Natural killer cell (primary cell): ENCODE measurements at places on chromosomes 16 and 17. TPM values are rescaled to one million over a fixed set of nuclear protein-coding genes. Genes with fewer than 3 reads are reported as not detected.

SOX15 gene
- total RNA-seq, result not detected

SPNS2 gene
- total RNA-seq, result 0.28 TPM

SMIM22 gene
- total RNA-seq, result not detected

PRAC1 gene
- total RNA-seq, result not detected

CES1 gene
- total RNA-seq, result 1.7 TPM

KRT9 gene
- not detected for total RNA-seq

DNAH17 gene
- total RNA-seq, result 0.24 TPM

PLA2G10 gene
- not detected for total RNA-seq

WNK4 gene
- 0.13 TPM for total RNA-seq

GRCh38 chr17:43383372-43383771 lies 15.4 kb upstream of the ARL4D start:
- no peak for DNase-seq

DNA sequence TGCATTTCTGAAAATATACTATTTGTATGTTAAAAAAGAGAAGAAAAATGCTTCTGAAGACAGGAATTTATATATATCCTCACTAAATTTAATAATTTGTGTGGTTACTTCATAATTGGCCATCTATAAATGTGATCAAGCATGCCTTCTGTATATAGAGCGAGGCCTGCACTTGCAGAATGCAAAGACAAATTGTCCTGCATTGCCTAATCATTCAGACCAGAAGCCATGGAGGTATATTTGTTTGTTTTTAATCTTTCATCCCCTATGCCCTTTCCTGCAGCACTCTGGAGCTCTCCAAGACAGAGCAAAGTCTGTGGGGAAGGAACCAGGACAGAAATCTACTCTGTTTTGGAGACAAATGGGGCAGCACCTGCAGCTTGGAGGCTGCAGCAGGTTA lies 23.8 kb upstream of the DDX52 start:
- no peak for DNase-seq

DNA sequence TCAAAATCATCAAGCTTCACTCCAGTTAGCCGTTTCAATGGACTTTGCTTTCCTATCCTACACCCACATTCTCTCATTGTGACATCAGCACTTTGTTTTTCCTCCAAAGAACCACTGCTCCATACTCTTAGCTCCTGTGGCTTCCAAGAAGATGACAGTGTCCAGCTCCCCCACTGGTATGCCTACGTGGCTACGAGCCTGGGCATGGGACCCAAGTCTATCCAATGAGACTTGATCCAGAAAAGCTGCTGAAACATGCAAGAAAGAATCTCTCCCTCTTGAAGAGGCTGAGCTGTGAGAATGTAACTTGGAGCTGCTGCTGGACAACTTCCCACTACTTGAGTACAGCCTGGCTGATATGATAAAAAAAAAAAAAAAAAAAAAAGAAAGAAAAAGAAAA lies 9.4 kb downstream of the TOX3 start:
- no peak for DNase-seq

DNA sequence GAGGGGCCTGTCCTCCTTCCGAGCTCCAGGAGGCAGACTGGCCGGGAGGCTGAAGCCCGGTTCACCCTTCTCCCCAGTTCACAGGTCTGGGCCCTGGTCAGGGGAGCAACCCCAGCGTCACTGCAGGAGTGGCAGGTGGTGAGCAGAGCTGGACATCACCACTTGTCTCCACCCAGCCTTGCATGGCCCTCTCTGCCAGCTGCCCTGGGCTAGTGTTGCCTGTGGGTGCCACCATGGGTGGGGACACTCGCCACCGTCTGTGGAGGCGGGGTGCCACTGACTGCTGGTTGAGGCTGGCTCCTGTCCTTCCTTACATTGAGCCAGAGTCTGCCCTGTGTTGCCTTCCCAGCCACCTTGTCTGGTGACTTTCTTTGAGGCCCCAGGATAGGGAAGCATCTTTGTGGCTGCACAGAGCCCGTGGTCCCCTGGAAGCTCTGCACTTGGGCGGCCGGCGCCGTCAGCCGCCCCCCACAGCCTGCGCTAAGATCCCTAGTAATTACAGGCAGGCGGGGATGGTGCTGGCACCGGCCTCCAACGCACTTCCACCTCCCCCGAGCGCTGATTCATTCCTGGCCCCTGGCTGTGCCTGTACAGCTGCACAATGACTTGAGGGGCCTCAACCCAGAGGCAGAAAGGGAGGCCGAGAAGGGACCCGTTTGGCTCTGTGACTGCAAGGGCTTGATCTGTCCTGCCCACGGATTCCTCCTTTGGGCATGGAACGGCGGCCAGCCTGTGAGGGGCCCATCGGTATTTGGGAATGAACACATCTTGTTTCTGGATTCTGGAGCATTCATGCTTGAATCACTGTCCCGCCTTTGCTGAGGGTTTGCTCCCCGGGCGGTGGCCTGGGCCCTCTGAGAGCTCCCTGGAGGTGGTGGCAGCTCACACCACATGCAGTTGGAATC lies 5.2 kb downstream of the BAIAP2 start:
- no peak for DNase-seq

DNA sequence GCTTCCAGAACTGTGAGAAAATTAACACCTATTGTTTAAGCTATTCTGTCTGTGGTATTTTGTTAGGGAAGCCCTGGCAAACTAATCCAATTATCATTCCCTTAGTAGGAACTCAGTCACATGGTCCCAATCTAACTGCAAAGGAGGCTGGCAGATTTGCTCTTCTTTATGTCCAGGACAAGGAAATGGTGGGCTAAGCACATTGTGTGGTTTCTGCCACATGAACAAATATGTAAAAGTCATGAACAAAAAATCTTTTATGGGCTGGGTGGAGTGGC lies 278.6 kb upstream of the RPL38 start:
- no peak for DNase-seq

DNA sequence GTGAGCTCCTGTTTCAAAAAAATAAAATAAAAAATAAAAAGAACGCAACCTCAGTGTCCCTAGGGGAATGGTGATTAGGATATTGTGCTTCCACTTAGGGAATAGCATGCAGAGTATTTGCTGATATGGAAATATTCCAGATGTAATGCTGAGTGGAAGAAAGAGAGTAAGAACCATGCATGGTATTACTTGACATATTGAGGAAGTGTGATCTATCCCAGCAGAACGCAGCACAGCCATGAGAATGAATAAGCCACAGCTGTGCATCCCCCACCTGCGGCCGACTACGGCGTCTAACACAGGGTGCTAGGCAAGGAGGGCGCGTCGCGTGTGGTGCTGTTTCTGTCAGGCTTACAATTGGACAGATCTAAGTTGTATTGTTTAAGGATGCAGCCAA lies 49.5 kb downstream of the FOXK2 start:
- no peak for DNase-seq

DNA sequence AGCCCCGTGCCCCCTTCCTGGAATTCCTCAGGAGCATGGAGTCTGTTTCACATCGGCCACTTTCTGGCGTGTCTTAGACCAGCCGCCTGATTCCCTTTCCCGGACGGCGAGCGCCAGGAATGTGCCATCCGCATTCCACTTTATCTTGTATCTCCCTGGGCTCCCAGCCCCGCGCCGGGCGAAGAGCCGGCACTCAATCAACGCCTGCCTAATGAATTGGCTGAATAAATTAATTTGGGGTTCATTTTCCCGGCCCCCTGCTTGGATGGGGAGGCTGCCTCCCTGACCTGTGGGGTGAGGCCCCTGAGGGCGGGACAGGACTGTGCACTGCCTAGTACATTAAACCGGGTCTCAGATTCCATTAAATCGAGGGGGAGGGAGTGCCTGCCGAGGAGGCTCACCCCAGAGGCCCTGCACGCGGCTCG lies 282.3 kb upstream of the TNRC6C start:
- no peak for DNase-seq

- DNase-seq, result no peak
Observed at GRCh38 chr17:80319999-80320344, 59.3 kb downstream of the RNF213 start.

- DNase-seq, result no peak
Observed at GRCh38 chr17:70521821-70522256, 352.5 kb downstream of the KCNJ2 start.

DNA sequence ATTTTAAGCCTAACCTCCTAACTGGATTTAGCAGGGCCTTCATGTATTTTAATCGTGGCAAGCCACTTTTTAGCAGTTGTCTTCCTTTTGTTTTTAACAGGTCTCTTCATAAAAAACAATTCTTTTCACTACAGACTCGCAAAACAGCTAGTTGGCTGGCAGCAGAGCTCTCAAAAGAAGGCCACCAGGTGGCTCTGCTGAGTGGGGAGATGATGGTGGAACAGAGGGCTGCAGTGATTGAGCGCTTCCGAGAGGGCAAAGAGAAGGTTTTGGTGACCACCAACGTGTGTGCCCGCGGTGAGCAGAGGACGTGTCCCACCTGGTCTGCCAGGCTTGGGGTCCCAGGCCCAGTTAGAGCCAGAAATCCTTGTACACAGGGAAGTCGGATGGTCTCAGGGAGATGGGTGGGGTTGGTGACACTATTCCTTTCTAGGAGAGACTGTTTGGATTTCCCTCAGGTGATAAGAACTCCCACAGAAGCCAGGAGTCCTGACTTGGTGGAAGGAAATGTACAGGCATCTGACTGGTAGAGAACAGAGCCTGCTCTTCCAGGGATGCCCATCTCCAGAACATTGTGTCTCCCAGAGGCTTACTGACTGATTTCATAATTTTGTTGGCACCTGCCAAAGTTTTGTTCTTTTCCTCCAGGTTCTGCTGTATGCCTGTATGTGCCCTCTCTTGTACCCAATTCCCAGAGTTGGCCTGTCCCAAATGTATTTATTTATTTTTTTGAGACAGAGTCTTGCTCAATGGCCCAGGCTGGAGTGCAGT lies 14.9 kb upstream of the DDX19A start:
- DNase-seq, result no peak

- no peak for DNase-seq
Observed at GRCh38 chr16:75965504-75966374, 239.4 kb upstream of the CPHXL start.

DNA sequence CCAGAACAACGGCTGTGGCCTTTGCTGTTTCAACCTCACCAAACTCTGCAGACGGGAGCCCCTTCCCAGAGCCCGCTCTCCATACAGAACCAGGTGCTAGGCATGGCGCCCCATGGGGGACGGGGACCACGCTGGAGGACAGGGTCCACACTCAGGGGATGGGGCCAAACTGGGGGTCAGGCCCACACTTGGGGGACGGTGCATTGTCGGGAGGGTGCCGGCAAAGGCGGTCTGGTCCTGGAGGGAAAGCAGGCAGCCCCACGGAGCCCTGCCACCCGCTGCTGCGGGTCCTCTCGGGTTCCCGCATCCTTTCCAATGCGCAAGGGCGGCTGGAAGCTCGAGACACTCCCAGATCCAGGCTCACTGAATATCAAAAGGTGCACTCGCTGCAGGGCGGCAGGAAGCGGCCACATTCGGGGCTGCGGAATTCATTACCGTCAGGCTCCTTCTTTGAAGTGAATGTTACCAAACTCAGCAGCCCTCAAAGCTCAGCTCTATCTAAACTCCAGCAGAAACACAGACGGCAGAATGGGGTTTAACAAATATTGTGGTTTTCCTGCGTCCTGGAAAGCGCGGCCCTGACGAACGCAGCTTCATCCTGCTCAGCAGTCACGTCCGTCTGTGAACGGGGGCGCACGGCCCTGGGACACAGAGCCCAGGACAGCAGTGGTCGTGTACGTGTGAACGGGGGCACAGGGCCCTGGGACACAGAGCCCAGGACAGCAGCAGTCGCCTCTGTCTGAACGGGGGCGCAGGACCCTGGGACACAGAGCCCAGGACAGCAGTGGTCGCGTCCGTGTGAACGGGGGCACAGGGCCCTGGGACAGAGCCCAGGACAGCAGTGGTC lies 41.3 kb downstream of the LMF1 start:
- no peak for DNase-seq
